ENCODE measurements at places on chromosomes 13 and 19.
A peak's percentile ranks its signal among the peaks of the same experiment; 100 is the strongest.

DNA sequence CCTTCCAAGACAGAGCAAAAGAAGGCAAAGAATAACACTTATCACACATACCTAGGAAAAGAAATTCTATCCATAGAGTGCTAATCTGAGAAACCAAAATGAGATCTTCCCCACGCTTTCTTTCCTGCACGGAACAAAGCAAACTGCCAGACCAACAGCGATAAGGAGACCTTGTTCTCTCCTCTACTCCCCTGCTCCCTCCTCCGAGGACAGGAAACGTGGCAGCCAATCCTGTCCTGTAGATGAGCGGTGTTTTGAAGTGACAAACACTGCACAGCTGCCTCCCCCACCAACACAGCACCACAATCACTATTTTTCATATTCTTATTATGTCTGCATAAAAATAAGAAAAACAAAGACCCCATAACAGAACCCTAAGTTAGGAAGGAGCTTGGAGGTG lies 113.9 kb upstream of the IRS2 start:
- DNase-seq: no peak

- DNase-seq: no peak
Observed at GRCh38 chr19:33505148-33505547, 16.4 kb downstream of the PEPD start.

DNA sequence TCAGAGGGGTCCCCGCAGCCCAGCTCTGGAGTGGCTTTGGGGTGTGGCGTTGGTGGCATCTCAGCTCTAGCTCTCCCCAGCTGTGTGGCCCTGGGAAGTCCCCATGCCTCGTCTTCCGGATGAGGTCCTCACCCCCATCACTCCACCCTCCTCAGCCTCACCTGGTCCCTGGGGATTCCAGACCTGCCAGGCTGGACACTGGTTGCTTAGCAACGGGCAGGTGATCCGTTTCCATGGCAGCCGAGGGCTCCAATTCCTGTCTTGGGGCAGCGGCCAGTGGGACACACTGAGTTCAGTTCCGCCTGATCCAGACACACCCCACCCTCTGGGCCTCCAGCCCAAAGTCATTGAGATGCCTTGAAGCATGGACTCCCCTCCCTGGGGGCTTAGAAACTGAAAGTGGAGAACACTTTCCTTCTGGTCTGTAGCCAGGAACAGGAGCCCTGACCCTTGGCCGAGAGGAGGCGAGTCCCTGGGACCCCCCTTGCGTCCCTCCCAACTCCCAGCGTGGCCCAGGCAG lies 7.7 kb upstream of the MISP start:
- no peak for DNase-seq

- no peak for DNase-seq
Observed at GRCh38 chr19:48379058-48379457, 12.3 kb downstream of the KDELR1 start.

- DNase-seq: no peak
Observed at GRCh38 chr13:37209621-37210580, 104.4 kb upstream of the CSNK1A1L start.

- DNase-seq: no peak
Observed at GRCh38 chr13:33520468-33520839, 234.9 kb upstream of the STARD13 start.

- no peak for DNase-seq
Observed at GRCh38 chr13:50130123-50130946, 115.1 kb downstream of the KCNRG start.

DNA sequence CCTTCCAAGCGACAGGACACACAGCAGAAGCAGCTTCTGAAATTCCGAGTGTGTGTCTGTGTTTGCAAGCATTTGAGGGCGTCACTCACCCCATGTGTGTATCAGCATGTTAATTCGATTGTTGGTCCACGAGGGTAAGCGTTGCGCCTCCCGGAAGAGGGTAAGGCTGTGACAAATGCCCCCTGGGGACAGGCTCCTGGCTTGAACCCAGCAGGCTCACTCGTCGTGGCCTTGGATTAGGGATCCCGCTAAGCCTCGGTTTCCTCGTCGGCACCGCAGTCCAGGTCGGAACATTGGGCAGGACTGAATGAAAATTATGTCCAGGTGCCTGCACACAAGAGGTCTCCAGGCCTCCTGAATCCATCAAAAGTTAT lies 606 bp upstream of the STXBP2 start:
- no peak for DNase-seq

DNA sequence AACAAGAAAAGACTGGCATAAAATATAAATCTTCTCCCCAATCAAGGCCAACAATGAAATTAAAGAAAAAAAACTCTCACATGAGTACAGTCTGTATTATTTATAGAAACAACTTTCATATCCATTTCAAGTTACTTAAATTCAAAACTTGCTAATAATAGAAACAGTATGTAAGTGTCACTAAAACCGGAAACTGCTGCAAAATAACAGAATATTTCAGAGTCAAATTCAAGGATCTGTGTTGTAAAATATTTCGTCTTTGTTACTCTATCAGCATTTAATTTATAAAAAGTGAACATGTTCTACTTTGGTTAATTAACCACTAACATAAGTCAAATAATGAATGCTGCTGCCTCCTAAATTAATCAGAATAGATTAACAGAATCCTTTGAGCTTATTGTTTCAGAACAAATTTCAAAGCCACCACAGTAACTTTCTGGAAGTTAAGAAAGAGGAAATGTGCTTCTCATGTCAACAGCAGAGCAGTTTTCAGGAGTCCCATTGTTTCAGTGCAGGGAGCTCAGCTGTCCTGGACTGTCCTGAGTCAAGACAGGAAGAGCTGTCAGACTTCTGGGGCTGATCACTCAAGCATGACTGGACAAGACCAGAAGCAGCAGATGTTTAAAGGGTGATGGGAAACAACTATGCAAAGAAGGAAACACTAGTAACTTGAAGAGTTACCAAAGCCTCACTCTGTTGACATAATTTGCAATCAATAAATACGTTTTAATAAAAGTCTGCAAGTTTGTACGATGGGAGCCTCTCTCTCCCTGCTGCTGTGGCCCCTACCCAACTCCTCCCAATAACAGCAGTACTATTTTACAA lies 76.9 kb downstream of the FOXO1 start:
- DNase-seq: no peak

DNA sequence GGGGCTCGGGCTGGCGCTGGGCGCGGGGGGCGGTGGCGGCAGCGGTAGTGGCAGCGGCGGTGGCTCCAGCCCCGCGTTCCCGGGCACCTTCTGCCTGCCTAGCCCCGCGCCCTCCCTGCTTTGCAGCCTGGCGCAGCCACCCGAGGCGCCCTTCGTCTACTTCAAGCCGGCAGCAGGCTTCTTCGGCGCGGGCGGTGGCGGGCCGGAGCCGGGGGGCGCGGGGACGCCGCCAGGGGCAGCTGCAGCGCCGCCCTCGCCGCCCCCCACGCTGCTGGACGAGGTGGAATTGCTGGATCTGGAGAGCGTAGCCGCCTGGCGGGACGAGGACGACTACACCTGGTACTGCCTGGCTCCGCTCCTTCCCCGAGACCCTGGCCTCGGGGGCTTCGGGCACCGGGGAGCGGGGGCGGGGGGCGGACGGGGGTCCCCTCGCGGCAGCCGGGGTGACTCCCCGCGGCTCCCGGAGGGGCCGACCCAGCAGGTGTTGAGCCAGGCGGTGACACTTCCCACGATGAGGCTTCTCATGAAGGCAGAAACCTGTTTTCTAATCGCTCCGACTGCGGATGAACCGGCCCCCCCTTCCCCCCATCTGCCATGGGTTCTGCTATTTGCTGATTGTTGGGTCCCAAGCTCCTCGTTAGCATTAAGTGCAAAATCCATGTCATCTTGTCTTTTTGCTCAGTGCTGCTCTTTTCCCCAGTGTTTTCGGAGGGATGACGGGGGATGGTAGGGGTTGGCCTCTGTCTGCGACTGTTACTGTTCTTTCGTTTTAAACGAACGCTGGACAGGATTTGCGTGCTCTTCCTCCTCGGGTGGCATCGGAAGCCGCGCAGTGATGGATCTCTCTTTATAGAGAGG lies 943 bp downstream of the SLAIN1 start:
- peak; percentile 22 for DNase-seq

GRCh38 chr19:51173681-51174080 lies 31.6 kb downstream of the SIGLEC7 start:
- no peak for DNase-seq

DNA sequence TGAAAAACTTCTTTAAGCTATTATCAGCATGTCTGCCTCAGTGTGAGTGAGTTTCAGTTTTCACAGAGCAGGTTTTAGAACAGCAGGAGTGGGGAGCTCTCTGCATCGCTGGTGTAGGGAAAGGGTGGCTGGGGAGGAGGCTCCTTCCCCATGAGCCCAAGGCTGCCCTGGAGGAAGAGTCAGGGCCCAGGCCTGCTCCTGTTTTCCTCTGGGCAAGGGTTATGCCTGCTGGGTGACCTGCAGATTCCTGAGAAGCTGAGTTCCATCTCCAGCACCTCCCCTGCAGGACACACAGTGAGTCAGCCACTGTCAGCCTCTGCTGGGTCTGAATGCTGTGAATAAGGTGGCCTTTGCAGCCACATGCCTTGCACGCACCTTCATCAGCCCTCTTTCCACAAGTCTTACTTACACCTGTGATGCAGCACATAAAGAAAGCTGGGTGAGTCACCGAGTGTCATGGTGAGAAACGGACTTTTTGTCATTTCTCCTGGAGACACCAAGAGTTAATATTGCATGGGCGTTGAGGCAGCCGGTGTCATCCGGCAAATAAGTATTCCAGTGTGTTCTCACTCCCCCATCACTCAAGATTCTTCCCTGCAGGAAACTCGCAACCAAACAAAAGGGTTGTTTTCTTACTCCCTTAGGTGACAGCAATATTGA lies 186.4 kb upstream of the KL start:
- no peak for DNase-seq

- DNase-seq: no peak
Observed at GRCh38 chr13:82147526-82147925, 1734.7 kb downstream of the SLITRK1 start.

DNA sequence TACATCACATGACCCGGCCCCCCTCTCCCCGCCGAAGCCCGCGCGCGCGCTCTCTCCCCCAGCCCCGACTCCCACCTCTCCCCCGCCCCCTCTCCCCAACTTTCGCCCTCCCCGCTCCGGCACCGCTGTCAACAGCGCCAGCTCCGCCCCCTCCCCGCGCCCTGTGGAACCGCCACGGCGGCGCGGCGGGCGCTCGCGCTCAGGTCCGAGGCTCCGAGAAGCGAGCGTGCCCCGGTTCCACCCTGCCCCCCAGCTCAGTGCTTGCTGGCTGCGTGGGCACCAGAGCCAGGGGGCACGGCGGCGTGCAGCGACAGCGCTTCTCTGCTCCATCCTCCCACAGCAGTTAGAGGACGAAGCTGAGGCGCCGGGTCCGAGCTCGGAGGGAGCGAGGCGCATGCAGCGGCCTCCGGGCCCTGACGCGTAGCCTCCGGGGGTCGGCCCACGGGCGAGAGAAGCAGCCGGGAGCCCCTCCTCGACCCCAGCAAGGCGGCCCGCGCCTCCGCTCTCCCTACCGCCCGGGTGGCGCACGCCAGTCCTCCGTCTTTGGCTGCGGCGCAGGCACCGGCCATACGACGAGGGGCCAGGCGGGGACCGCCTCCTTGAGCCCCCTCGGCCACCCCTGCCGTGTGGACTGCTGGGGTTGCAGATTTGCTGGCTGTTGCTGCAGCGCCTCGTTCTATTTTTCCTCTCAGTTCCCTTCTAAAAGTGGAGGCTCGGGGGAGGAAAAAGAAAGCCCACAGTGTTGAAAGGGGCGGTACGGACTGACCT lies 109.5 kb downstream of the KCNRG start:
- DNase-seq: peak; percentile 92

- DNase-seq: no peak
Observed at GRCh38 chr19:10961073-10961860, 437 bp downstream of the SMARCA4 start.

- DNase-seq: no peak
Observed at GRCh38 chr19:30896554-30896953, 452.7 kb downstream of the TSHZ3 start.

- peak; percentile 50 for DNase-seq
Observed at GRCh38 chr19:44447916-44448674, at the start of gene ZNF229. TSS of gene ZNF229 (minus strand) at chr19:44448472. CDS start at chr19:44442847, 5,625 bp downstream.

GRCh38 chr19:27660428-27660827 lies 1552.5 kb downstream of the UQCRFS1 start:
- no peak for DNase-seq

- DNase-seq: no peak
Observed at GRCh38 chr13:71149498-71150363, 717.3 kb downstream of the DACH1 start.
